ENCODE measurements at places on chromosomes 5 and 9.

DNA sequence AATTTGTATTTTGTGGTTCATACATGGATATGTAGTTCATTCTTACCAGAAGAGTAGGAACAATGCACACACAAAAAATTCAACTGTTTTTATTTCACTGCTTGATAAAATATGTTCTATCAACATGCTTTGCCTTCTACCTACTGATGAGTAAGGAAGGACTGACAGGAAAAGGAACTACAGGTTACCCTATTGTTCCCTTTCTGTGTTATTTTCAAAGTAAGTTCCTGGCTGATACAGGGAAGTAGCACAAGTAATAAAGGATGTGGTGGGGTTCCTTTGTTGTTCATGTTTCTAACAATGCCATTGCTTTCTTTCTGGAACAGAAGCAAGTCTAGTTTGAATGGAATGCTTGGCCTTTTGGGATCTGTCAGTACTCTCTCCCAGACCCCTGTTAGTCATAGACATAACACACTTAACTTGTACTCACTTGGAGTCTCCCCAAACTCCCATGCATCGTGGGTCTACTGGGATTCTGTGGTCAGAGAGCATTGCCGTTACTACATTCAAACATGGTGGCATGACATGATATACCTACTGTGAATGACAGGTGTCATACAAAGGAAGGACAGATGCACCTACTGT, 20.2 kb upstream of the ALDOB start:
- DNase-seq: no peak

- DNase-seq: no peak
Measured at GRCh38 chr9:136789523-136789937, 1.6 kb upstream of the TMEM141 start.

- no peak for DNase-seq
Measured at GRCh38 chr5:103669615-103670014, 107.0 kb upstream of the NUDT12 start.

DNA sequence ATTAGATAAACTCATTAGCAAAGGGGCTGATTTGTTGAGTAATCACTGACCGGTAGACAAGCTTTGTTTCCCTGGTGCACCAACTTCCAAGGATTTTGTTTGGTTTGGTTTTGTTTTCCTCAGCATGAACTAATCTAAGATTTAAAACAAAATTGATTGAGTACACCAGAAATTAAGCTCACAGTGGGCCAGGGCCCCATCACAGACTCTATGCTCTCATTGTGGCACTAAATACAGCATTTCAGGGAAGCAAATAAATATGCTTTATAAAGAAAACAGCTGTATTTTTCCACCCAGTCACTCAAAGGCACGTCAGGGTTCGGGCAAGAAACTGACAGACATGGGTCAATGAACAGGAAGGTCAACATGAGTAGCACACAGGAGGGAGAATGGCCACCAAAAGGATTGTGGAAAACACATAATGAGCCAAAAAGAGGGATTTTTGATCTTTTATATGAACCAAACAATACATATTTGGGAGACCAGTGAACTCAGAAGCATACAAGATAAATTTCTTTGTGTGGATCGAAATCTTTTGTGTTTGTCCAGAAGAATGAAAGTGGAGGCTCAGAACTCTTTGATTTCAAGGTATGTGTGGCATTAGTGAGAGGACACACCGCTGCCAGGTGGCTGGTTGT, 8.8 kb downstream of the CFAP77 start:
- no peak for DNase-seq

GRCh38 chr5:943918-944620, 51.4 kb downstream of the TRIP13 start:
- DNase-seq: peak; percentile 34

GRCh38 chr5:53200306-53200705, 90.7 kb upstream of the MOCS2 start:
- no peak for DNase-seq

DNA sequence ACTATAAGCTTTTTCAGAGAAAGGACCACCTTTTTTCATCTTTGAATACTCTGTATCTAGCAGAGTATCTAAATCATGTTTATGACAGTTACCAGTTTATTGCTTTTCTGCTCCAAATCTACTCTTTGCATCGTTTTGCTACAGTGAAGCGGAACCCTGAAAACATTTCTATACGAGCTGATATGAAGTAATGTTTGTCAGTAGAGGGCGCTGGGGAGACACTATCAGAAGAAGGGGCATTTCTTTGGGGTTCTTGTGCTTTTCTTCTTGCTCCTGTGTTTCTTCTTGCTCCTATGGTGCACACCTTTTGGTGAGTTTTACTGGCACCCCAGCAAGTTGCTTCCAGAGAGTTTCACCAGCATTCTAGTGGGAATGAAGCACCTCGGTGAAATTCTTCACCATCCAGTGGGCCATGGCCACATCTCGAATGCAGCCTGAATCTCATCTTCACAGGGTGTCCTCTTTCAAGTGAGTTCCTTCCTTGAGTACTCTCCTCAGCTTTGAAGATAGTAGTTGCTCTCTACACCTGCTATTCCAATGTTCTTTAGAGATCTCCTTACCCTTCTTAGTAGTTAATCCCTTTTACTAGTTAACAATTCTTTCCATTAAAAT, 98.4 kb downstream of the FGF1 start:
- no peak for DNase-seq

DNA sequence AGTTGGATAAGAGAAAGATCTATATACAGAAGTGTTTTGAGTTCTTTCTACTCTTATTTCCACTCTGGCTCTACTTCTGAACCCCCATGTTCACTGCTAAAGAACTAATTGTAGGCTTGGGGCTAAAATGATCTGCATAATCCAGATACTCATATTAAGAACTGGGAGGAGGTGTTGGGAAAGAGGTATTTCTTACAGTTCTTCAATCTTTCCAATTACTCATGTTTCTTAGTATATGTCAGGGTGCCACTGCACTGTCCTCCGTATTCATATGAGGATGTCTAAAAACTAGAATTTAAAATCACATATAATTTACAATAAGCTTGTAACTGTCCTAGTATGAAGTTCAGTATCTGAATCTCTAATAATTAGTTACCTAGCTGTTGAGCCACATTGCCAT, 12.7 kb downstream of the NIPBL start:
- no peak for DNase-seq

GRCh38 chr5:146541958-146542849, 26.2 kb upstream of the GPR151 start:
- peak; percentile 82 for DNase-seq

GRCh38 chr5:39506211-39506610, 81.4 kb upstream of the DAB2 start:
- no peak for DNase-seq
